ENCODE measurements at places on chromosomes 1 and 21. TPM values are rescaled to one million over a fixed set of nuclear protein-coding genes. Genes with fewer than 3 reads are reported as not detected.

DNA sequence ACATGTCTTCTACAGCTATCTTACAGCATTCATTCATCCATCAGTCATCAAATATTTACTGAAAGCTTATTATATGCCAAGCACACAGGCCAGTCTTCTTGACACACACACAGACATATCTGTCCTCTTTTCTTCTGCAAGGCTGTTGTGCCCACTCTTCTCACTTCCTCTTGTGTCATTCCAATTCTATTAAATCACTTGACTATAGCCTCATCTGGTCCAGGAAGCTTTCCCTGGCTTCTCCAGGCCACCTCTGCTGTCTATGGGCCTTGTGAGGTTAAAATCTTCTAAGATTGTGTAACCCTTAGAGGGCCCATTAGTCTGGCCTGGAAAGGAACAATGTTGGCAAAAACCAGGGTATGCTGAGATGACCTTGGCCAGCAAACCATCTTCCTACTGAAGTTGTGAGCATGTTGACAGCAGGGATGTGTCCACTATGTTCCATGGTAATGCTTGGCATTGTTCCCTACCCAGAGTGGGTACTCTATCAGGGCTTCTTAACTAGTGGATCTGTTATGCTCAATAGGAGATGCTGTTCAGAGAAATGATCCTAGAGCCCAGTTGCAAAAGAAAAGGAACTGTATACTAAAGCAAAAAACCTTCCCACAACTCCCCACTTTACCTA lies 5.3 kb downstream of the TRAF3IP3 start:
- peaks cover 71% of the 10 kb centered on the region for H3K4me1 ChIP-seq
- peak overlapping the region; percentile 79 for H3K27ac ChIP-seq
- no peak for DNase-seq
- no peak overlapping the region for H3K4me3 ChIP-seq
- H3K36me3 ChIP-seq: peaks cover 89% of the 10 kb centered on the region

DNA sequence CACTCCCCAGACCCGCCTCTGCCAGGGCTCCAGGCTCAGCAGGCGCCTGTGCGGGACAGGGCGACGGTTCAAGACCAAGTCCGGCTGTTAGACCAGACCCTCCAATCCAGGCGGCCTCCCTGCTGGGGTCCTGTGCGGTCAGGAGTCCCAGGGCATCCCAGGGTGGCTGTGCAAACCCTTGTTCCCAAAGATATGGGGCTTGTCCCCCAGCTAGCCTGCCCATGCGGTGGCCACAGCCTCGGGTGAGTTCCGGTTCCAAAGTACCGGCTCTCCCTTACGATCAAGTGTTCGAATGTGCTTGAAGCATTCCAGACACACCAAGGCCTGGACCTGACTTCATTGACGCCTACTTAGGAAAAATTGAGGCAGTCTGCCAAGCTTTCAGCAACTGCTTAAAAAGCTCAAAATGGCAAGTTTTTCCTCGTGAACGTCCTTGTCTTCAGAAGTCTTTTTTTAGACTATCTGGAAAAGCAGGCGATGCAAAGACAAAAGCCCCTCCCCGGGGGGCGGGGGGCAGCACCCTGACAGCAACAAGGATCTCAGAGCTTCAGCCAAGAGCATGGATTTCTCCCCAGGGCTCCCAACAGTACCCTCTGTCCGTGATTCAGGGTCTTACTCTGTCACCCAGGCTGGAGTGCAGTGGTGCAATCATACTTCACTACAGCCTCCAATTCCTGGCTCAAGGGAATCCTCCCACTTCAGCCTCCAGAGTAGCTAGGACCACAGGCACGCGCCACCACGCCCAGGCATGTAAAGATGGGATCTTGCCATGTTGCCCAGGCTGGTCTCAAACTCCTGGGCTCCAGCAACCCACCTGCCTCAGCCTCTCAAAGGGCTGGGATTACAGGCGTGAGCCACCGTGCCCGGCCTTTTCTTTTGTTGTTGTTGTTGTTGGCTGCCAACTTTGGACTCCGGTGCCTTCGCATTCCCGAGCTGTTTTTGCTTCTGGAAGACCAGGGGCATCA lies 2.3 kb downstream of the FAAP20 start:
- no peak for DNase-seq
- H3K36me3 ChIP-seq: peaks cover 2% of the 10 kb centered on the region
- no peaks in the 10 kb centered on the region for H3K27me3 ChIP-seq

DNA sequence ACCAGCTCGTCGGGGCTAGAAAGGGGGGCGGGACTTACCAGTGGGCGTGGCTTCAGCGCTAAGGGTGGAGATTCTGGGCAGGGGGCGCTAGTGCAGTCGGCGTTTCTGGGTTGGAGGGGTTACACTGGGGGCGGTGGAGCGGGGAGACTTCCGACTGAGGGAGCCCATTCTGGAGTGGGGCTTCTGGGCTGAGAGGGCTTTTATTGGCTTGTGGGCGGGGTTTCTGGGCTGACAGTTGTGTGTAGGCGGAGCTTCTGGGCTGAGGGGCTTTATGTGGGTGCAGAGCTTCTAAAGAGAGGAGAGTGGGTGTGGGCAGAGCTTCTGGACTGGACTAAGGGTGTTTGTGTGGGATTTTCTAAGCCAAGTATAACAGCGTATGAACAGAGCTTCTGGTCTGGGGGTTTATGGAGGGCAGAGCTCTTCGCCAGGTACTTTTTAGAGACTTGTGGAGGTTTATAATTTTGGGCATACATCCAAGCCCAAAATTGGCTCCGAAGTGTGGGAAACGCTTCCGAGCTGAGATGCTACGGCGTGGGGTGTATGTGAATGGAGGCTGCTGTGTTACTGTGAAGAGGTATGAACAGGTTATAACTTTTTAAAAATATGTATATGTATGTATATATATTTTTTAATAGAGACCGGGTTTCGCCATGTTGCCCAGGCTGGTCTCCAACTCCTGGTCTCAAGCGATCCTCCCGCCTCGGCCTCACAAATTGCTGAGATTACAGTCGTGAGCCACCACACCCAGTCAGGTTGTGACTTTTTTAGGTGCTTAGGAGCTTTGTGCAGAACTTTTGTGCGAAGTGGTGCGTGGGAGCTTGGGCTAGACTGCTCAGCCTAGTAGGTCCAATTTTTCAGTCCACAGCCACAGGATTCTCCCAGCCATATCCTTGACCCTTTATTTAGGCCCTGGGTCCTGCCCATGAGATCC lies 825 bp downstream of the TMEM39B start:
- H3K4me3 ChIP-seq: peak overlapping the region; percentile 90
- peaks cover 37% of the 10 kb centered on the region for H3K4me1 ChIP-seq
- H3K27me3 ChIP-seq: no peaks in the 10 kb centered on the region
- peaks cover 14% of the 10 kb centered on the region for H3K36me3 ChIP-seq
- DNase-seq: no peak
- peak overlapping the region; percentile 98 for H3K27ac ChIP-seq

GRCh38 chr1:108563808-108564207 lies 3.9 kb downstream of the EEIG2 start:
- H3K36me3 ChIP-seq: no peaks in the 10 kb centered on the region
- no peak for DNase-seq
- H3K27ac ChIP-seq: no peak overlapping the region
- peaks cover 41% of the 10 kb centered on the region for H3K4me1 ChIP-seq
- H3K27me3 ChIP-seq: no peaks in the 10 kb centered on the region
- H3K4me3 ChIP-seq: no peak overlapping the region

RGSL1 gene
- not detected for total RNA-seq

APCS gene
- not detected for total RNA-seq

HPCAL4 gene
- 0.94 TPM for total RNA-seq

CD1E gene
- not detected for total RNA-seq

- H3K27ac ChIP-seq: no peak overlapping the region
- no peak for DNase-seq
- H3K36me3 ChIP-seq: no peaks in the 10 kb centered on the region
- peaks cover 50% of the 10 kb centered on the region for H3K4me1 ChIP-seq
- no peak overlapping the region for H3K4me3 ChIP-seq
These were observed 30.0 kb upstream of the ATP1A1 start for GRCh38 chr1:116343019-116343418.

- no peak overlapping the region for H3K27ac ChIP-seq
- peaks cover 12% of the 10 kb centered on the region for H3K27me3 ChIP-seq
- no peaks in the 10 kb centered on the region for H3K36me3 ChIP-seq
These were observed 42.5 kb downstream of the LGR6 start for GRCh38 chr1:202235856-202236837.

DNA sequence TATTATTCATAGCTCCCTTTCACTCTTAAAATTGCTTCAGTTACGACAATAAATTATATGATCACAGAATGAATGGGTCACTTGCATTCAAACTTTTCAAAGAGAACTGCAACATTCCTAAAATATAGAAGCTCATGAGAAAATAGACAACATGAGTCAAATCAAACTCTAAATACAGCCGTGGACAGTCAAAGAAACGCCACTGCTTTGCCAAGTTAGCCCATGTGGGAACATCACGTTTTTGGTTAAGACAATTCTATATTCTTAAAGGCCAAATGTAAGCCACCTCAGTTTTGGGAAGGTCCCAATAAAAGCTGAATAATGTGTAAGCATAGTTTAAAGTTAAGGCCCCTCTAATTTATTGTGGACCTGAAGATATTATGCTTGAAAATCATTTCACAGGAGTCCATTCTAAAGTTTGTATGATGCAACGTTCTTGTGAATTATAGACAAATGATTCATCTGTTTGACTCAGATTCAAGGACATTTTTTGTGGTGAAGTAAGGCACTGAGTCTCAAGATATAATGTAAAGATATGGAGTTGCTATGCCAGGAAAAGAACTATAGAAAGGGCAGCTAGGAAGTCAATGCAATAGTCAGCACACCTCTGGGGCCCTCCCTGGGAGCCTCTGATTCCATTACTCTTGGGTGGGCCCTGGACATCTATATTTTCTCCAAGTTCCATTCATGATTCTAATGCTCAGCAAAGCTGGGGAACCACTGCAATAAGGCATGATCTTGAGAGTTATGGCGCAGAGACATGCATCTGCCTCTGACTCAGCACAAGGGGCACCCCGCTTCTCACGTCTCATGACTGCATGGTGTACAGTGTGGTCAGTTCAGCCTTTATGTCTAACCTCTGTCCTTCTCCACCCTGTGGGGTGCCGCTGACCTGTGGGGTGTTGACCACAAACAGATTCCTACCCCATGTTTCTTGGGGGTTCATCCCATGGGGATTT lies 33.9 kb downstream of the ETS2 start:
- no peaks in the 10 kb centered on the region for H3K27me3 ChIP-seq
- peaks cover 28% of the 10 kb centered on the region for H3K4me1 ChIP-seq
- no peak overlapping the region for H3K4me3 ChIP-seq
- no peaks in the 10 kb centered on the region for H3K36me3 ChIP-seq
- H3K27ac ChIP-seq: peak overlapping the region; percentile 66
- peak; percentile 68 for DNase-seq

DNA sequence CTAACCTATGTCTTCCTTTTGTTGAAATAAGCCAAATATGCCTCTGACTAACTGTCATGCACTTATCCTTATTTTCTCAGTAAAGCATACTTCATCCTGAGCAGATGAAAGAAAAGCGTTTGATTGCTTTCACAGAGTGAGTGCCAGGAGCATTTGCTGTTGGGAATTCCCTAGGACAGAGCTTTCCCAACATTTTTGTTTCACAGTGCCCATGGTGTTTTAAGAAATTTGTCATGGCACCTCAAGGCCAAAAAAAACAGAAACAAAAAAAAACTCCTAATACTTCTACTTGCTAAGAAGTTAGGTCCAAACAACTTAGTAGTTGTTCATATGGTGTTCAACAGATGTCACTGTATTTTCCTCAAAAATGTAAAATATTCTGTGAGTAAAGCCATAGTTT lies 120.8 kb upstream of the BMP8A start:
- no peak overlapping the region for H3K27ac ChIP-seq
- no peak overlapping the region for H3K4me3 ChIP-seq
- DNase-seq: no peak
- H3K27me3 ChIP-seq: no peaks in the 10 kb centered on the region
- no peaks in the 10 kb centered on the region for H3K4me1 ChIP-seq

GRCh38 chr1:24289937-24290595 lies 29.1 kb upstream of the GRHL3 start:
- no peak overlapping the region for H3K27ac ChIP-seq
- no peaks in the 10 kb centered on the region for H3K27me3 ChIP-seq
- no peaks in the 10 kb centered on the region for H3K4me1 ChIP-seq
- no peak for DNase-seq
- no peaks in the 10 kb centered on the region for H3K36me3 ChIP-seq

- peaks cover 25% of the 10 kb centered on the region for H3K36me3 ChIP-seq
- H3K4me3 ChIP-seq: no peak overlapping the region
- H3K27me3 ChIP-seq: no peaks in the 10 kb centered on the region
These were observed 31.2 kb downstream of the PRKCZ start for GRCh38 chr1:2081326-2081885.

- no peak for DNase-seq
- H3K4me3 ChIP-seq: no peak overlapping the region
- H3K4me1 ChIP-seq: peaks cover 46% of the 10 kb centered on the region
- H3K27me3 ChIP-seq: no peaks in the 10 kb centered on the region
These were observed 10.7 kb downstream of the TMEM63A start for GRCh38 chr1:225871359-225872074.

DNA sequence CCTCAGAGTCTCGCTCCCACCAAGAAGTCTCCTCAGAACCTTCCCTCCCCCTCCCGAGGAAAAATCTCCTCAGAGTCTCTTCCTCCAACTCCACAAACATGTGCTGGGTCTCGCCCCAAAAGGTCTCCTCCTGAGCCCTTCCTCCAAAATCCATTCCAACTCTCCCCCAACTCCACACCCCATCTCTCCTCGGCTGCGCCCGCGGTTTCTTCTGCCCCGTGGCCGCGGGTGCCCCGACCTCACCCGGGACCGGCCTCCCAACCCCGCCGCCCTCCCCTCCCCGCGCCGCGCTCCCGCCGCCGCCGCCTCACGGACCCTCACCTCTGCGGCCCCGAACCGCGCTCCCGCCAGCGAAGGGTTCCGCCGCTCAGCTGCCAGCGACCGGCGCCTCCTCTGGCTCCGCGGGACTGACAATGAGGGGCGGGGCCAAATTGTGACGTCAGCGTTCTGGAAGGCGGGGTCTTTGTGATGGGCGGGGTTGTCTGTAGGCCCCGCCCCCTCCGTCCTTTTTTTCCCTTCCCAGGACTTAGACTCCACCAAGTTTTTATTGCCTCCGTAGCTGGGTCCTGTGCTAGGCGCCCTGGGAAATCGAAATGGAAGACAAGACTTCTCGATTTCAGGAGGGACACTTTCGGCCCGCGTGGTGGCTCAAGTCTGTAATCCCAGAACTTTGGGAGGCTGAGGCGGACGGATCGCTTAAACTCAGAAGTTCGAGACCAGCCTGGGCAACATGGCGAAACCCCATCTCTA lies at the start of gene LUZP1:
TSS of gene LUZP1 (minus strand) at position 412 of the 750 bp plus-strand sequence.
- H3K36me3 ChIP-seq: no peaks in the 10 kb centered on the region
- H3K4me3 ChIP-seq: peak within 1 kb of the TSS; percentile 97
- peak within 1 kb of the TSS; percentile 86 for H3K27ac ChIP-seq
- H3K4me1 ChIP-seq: peaks cover 27% of the 10 kb centered on the region
- no peaks in the 10 kb centered on the region for H3K27me3 ChIP-seq

EPHA8 gene
- not detected for total RNA-seq

- no peak overlapping the region for H3K27ac ChIP-seq
- H3K4me3 ChIP-seq: peak overlapping the region; percentile 48
- peaks cover 66% of the 10 kb centered on the region for H3K4me1 ChIP-seq
- DNase-seq: no peak
These were observed 2.4 kb downstream of the EPS15 start for GRCh38 chr1:51516649-51517158.

GRCh38 chr1:191831572-191831971 lies 326.7 kb upstream of the RGS18 start:
- no peak overlapping the region for H3K4me3 ChIP-seq
- no peaks in the 10 kb centered on the region for H3K36me3 ChIP-seq
- no peaks in the 10 kb centered on the region for H3K4me1 ChIP-seq
- H3K27ac ChIP-seq: no peak overlapping the region

GRCh38 chr1:221097479-221098281 lies 218.4 kb downstream of the HLX start:
- H3K27me3 ChIP-seq: peaks cover 5% of the 10 kb centered on the region
- no peak overlapping the region for H3K4me3 ChIP-seq
- DNase-seq: no peak
- no peak overlapping the region for H3K27ac ChIP-seq
- no peaks in the 10 kb centered on the region for H3K36me3 ChIP-seq
- peaks cover 3% of the 10 kb centered on the region for H3K4me1 ChIP-seq

Measured in activated CD4-positive, alpha-beta T cell treated with anti-CD3 and anti-CD28 coated beads for 36 hours (primary cell).